Heart right ventricle (tissue), 16 donors: ENCODE measurements at places on chromosomes 1 and 21. TPM values are rescaled to one million over a fixed set of nuclear protein-coding genes. Genes with fewer than 3 reads are reported as not detected.
A peak's percentile ranks its signal among the peaks of the same experiment; 100 is the strongest.

NR0B2 gene
- total RNA-seq: 11.0 TPM

MLLT11 gene
- total RNA-seq: 57.8 TPM

LCE1E gene
- total RNA-seq: not detected

GRCh38 chr1:247535402-247535801, 838 bp downstream of the OR2C3 start:
- no peak for DNase-seq

- no peak for DNase-seq
Observed at GRCh38 chr1:204513117-204513716, 3.0 kb upstream of the MDM4 start.

GRCh38 chr1:208132287-208132882, 111.8 kb downstream of the PLXNA2 start:
- peak; percentile 87 for DNase-seq

DNA sequence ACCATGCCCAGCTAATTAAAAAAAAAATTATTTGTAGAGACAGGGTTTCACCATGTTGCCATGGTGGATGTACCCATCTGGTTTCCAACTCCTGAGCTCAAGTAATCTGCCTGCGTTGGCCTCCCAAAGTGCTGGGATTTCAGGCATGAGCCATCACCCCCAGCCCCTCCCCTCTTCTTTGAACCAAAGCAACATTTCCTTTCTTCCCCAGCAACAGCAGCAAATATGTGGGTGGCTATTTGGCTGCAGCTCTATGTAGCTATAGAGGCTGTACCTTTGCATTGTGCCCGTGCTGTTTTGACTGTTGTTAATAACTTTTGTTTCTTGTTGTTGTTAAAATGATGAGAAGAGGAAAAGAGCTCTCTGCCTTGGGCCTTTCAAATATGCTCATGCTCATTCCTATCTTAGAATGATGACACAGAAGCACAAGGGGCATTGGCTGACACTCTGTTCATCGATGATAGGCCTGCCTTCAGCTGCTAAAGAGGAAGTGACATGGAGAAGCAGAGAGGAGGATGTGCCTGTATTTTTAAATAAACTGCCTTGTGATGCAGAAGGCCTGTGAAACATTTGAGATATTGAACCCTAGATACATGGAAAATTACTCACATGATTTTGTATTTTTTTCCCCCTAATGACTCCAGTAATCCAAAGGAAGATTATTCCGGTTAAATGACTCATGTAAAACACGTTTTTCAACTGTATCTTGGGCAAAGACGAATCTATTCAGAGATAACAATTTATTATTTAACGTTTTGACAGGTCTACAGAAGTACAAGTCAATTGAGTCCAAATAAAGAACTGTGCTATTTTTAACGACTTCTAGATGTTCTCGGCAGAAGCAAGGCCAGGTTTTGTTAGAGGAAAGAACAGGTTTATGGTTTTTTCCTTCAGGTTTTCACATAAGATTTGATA, 20.5 kb upstream of the XPR1 start:
- peak; percentile 66 for DNase-seq

DNA sequence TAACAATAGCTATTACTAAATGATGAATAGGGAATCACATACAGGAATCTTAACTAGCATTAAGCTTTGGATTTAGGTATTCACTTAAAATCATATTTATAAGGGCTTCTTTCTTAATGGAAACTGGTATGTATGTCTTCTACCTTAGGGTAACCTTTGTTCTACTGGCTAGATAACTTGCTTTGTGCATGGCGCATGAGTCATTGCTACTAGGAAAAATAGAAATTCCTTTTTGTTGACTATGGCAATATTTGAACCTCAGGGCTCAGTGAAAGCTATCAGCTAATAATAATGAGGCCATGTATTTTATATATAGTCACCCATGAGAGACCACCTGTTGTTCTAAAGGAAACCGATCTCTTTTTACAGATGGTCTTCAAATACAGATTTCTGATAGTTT, 72.5 kb downstream of the RPS6KC1 start:
- no peak for DNase-seq

DNA sequence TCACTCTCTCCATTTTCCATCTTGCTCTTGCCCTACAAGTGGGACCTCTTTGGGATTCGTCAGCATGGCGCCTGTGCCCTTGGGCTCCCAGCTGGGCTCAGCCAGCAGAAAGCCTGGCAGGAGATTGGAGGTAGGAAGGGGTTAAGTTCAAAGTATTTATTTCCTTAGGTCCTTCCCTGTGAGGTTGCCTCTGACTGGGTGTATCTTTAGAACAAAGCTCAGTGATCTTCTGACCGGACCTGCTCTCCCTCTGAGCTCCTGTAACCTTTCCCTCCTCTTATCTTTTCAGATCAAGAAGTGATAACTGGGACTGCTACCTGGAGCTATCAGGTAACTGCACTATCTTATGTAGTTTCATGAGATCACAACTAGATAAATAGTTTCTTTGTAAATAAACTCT, 75.8 kb upstream of the ABCD3 start:
- no peak for DNase-seq

GRCh38 chr1:205656236-205656635, 24.1 kb downstream of the SLC45A3 start:
- DNase-seq: no peak

DNA sequence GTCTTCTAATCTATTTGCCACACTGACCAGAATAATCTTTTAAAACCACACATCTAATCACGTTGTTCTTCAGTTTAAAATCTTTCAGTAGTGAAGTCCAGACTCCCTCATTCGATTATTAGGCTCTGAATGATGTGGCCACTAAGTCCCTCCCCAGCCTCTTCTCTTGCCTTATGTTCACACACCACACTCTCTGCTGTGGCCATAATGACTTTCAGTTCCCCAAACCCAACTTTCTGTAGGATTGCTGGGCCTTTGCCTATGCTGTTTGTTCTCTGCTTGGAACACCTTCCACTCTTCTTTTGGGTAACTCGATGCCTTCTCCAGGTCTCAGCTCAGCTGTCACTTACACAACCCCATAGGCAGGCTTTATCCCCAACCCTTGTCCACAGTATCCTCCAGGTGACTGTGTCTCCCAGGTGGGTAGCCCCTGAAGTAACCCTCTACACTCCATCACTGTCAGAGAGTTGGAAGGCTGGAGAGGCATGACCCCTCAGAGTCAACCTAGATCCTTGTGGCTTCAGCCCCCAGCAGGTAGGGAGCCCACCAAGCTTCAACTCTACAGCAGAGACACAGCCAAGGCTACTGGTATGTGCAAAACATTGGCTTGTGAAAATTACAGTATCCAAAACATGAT, 8.4 kb upstream of the SLC37A1 start:
- no peak for DNase-seq

- DNase-seq: no peak
Observed at GRCh38 chr1:169478094-169478672, 7.6 kb downstream of the SLC19A2 start.

DNA sequence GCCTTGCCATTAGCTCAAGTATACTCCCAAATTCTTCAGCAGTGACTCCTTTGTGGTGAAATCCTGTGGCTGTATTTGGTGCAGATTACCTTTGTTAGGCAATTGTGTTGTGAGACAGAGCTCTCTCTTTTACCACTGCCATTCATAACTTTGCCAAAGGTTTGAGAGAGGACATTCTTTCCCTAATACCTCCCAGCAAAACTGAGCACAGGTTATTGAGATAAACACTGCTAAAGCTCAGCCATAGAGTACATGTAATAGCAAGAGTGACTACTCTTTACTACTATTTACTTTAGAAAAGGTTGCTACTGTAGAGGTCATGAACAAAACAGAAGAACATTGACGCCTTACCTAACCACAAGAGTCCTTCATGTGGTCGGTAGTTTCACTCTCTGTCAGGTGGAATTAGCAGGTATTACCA, 514.0 kb upstream of the ADAMTS5 start:
- no peak for DNase-seq

DNA sequence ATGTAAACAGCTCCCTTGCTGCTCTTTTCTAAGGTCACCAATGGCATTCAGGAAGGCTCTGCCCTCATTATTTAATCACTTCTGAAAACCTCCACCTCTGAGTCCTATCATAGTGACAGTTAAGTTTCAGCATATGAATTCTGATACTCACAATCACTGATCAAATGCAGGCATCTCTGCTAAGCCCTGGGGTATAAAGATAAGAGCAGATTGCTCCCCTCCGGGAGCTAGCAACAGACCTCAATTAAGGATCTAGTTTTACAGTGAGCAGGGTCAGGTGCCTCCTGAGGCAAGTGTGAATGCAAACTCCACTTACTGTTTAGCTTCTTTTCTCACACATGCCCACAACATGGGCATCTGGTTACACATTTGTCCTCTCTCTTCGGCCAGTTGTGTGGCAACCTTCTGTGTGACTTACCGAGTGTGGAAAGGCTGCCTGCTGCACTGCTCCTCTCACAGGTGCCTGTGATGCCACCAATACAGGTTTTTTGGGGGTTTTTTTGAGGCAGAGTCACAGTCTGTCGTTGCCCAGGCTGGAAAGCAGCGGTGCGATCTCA, 15.0 kb downstream of the IL10RB start:
- no peak for DNase-seq

GRCh38 chr1:76766381-76766780, 100.9 kb upstream of the ST6GALNAC5 start:
- no peak for DNase-seq
